ENCODE measurements at places on chromosomes 4 and X.
A peak's percentile ranks its signal among the peaks of the same experiment; 100 is the strongest.

- DNase-seq, result no peak
These were observed 1.2 kb upstream of the HSD17B11 start for GRCh38 chr4:87392183-87392582.

GRCh38 chrX:82218361-82218760, 1016.5 kb downstream of the SH3BGRL start:
- peak; percentile 19 for DNase-seq

DNA sequence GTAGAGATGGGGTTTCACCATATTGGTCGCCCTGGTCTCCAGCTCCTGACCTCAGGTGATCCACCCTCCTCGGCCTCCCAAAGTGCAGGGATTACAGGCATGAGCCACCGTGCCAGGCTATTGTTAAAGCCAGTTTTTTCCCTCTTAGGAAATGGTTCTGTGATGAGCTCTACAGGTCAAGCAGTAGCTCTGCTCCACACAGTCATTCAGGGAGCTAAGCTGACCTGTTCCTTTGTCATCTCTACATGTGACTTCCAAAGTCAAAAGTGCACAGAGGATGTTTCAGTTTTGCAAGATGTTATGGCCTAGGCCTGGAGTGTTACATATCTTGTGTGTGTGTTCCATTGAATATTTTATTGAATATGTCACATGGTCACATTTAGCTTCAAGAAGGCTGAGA, 11.4 kb downstream of the MCUB start:
- no peak for DNase-seq

- no peak for DNase-seq
These were observed 1028.2 kb downstream of the PCDH7 start for GRCh38 chr4:31748382-31748781.

DNA sequence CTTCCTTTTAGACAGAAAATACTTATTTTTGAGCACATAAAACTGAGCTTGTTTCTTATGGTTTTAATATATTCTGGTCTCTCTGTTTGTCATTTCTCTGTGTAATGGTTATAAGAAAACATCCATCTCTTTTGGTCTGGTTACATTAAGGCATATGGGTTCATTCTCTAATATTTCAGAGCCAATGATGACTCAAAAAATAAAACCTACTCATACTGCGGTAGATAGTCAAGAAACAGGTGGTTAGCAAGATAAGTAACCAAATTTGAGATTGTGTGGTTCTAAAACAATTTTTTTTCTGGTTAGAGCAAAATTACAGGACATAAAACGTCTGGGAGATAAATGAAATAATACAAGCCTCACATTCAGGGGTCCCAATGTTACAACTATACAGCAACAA, 654.5 kb downstream of the STIM2 start:
- DNase-seq, result no peak

DNA sequence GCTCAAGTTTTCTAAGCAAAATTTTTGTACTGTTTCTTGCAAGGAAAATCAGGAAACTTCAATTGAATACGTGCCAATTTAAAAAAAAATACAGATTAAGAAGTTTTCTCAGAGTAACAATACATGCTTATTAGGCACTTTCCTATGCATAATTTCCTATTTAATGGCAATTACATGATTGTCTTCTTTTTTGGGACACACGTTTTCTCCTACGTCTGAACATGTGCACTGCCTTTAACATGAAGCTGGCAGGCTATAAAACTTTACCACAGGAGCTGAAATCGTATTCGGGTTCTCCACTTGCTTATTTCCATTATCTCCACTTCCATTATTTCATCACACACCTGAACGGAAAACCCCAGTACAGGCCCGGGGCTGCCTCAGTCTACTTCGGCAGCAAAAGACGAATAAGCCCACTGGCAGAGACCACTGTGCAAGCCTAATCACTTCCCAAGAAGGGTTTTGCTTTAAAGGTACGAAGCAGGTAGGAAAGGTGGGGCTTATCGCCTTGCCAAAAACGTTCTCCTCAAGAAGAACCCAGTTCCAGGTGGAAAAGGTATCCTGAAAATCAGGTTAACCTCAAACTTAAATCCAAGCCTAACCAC, 575 bp downstream of the RCHY1 start:
- no peak for DNase-seq

DNA sequence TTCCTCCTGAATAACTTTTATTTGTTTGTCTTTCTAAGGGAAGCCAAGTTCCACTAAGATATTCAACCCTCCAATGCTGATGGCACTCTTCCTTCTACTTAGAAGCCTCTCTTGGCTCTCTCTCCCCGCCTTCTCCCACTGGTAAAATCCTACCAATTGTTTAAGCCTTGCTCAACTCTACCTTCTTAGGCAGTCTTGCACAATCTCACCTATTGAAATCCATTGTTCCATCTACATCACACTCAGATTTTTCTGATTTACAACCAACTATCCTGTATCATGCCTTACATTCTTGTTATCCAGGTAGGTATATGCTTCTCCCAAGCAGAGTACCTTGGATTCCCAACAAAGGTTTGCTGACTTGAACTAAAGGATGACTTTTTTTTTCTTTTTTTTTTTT, 69.1 kb downstream of the NR3C2 start:
- DNase-seq, result no peak

DNA sequence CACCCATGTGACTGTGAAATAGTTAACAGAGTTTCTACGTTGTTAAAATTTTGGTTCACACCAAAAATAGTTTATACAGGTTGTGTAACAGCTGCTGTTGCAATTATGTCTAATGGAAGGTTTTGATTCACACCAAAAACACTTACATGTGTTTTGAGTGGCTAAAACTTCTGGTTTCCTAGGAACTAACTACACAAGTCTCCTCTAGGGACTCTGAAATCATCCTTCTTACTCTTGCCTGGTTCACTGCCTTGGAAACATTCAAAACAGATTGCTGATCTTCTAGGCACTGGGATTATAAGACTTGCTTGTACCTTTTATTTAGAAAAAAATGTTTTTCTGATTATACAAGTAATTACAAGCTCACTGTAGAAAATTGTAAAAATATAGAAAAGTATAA, 14.9 kb upstream of the MORC4 start:
- no peak for DNase-seq

DNA sequence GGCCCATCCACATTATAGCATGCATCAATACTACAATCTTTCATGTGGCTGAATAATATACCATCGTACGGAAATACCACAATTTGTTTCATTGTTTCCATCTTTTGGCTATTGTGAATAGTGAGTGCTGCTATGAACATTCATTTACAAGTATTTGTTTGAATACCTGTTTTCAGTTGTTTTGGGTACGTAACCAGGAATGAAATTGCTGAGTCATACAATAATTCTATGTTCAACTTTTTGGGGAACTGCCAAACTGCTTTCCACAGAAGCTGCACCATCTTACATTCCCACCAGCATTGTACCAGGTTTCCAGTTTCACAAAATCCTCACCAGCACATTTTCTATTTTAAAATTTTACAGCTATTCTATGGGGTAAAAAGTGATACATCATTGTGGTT, 28.5 kb upstream of the MANBA start:
- DNase-seq, result peak; percentile 16
